OCI-M1 (cell line): ENCODE measurements at places on chromosomes 16 and 17.

DNA sequence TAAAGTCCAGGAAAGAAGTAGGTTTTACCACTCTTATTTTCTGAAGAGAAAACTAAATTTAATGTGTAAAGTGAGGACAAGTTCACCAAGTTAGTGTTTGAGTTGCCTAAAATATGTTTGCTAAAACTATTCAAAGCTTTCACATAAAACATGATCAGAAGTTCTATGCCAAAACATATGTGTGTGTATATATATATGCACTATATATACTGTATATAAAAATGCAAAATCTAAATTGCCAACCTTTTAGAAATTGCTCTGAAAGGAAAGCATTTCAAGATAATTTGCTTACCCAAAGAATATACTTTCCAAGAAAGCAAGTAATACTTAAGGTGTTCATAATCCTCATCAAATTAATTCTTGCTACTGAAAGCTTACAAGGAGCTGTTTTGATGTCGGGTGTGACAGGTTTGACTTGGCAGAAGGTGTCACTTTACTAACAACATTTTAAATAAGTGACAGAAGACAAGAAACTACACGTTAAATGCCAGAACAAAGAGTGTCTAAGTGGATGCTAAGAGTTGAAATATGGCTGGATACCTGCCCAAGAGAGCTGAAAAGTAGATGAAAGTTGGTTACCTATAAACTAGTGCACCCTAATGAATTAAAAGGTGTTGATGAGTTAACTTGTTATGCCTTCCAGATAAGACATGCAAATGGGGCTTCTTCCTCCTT, 32.3 kb upstream of the STH start:
- no peak for DNase-seq

GRCh38 chr16:17343728-17344127, 127.0 kb downstream of the XYLT1 start:
- no peak for DNase-seq

DNA sequence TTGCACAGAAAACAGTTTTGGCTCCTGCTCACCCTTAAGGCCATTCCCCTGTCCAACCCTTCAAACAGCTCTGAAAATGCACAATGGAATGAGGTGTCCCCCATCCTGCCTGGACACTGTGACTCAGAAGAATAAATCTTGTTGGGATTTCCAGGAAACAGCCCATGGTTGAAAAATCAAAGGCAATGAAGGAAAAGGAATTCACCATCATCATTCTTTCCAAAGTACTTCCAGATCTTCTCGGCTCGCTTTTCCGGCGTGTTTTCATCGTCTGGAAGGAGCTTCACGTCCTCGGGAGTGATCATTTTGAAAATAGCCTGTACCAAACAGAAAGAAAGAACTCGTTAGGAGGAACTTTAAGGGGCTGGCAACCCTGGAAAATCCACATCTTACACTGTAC, 4.3 kb downstream of the RCVRN start:
- no peak for DNase-seq

- DNase-seq, result no peak
These were observed 476 bp upstream of the LPCAT2 start for GRCh38 chr16:55508271-55508921.

- no peak for DNase-seq
These were observed 47.1 kb downstream of the SRCIN1 start for GRCh38 chr17:38558728-38559050.

DNA sequence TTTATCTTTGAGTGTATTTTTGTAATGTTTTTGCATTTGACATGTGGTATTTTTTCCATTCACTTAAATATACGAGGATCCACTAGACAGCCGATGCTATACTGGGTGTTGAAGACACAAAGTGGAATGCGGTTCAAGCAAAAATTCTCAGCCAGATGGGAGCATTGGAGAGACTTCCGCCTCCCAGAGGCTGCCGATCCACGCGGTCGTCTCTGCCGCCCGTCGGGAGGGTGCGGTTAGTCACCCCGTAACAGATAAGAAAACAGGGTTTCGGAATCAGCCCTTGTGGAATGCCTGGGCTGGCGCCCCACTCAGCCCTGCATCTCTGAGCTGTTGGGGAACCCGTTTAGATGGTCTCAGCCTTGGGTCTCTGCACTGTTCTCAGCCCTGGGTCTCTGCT, 7.3 kb downstream of the GSE1 start:
- no peak for DNase-seq

- DNase-seq, result no peak
These were observed 17.8 kb downstream of the USP31 start for GRCh38 chr16:23131436-23131835.

DNA sequence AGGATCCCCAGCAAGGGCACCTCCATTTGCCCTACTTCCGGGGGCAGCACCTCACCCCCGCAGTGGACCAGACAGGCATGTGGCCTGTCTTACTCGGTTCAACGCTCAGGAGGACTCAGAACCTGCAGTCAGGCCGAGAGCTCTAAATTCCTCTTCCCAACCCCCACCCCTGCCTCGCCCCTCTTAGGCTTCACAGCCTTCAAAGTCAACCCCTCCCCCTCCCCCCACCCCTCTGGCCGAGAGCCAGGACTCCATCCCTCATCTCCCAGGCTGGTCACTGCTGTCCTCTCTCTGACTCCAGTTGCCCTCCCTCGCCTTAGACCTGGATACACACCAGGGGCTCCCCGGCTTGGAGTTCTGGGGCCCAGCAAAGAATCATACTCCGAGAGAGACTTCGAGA, 8.1 kb upstream of the HS3ST6 start:
- DNase-seq, result no peak

DNA sequence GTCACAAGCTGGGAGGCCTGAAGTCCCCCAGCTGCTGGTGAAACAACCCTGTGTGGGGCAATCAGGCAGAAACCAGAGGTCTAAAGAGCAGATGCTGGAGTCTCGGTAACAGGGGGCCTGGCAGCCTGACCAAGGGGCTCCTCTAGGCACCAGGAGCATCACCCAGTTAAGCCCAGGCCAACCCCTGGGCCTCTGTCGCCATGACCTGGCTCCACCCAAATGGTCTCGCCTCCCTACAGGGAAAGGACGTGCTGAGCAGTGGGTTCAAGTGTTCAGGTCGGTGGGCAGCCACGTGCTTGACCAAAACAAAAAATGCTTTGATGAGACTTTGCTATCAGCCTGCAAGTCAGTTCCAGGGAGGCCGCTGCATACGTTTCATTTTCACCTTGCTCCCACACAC, 240.3 kb downstream of the ZNF423 start:
- DNase-seq, result no peak
